ENCODE measurements at places on chromosomes 2 and 18. TPM values are rescaled to one million over a fixed set of nuclear protein-coding genes. Genes with fewer than 3 reads are reported as not detected.

- DNase-seq, result no peak
Observed at GRCh38 chr2:1521191-1521877, 108.1 kb downstream of the TPO start.

DNA sequence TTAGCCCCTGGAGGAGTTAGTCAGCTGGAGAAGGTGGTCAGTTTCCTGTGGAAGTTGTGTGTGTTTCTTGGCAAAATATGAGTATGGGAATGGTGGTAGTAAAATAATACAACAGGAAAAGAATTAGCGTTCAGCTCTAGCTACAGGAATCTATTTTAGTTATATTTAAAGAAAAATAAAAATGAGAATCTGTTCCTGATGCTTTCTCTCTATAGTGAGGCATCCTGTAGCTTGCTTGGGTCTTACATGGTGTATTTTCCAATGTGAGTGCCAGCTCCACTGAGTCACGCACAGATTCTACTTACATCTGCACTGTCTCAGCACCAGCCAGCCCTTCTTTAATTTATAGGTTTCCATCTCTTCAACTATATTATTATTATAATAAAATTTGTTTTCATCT is 132.2 kb downstream of the BIRC6 start:
- DNase-seq, result no peak

GRCh38 chr18:14908541-14908940 is 160.6 kb downstream of the ANKRD30B start:
- DNase-seq, result no peak

GRCh38 chr2:151983221-151983620 is 115.6 kb downstream of the CACNB4 start:
- no peak for DNase-seq

GRCh38 chr18:44818668-44819403 is 138.1 kb downstream of the SETBP1 start:
- no peak for DNase-seq

GRCh38 chr2:240887631-240888030 is 8.3 kb downstream of the MAB21L4 start:
- DNase-seq, result no peak

DNA sequence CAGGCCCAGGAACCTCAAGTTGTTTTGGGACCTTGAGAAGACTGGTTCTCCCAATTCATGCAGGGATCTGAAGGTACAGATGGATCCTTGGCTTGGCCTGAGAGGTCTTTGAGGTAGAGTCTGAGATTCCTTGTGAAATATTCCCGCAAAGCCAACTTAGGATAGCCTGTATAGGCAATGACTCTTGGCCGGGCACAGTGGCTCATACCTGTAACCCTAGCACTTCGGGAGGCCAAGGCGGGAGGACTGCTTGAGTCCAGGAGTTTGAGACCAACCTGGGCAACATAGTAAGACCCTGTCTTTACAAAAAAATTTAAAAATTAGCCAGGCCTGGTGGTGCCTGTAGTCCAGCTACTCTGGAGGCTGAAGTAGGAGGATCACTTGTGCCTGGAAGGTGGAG is 40.4 kb downstream of the ANKMY1 start:
- no peak for DNase-seq

Gene REEP1
- total RNA-seq, result 2.0 TPM

All from SK-MEL-5 (cell line).